ENCODE measurements at places on chromosomes 5 and 9. TPM values are rescaled to one million over a fixed set of nuclear protein-coding genes. Genes with fewer than 3 reads are reported as not detected.

DNA sequence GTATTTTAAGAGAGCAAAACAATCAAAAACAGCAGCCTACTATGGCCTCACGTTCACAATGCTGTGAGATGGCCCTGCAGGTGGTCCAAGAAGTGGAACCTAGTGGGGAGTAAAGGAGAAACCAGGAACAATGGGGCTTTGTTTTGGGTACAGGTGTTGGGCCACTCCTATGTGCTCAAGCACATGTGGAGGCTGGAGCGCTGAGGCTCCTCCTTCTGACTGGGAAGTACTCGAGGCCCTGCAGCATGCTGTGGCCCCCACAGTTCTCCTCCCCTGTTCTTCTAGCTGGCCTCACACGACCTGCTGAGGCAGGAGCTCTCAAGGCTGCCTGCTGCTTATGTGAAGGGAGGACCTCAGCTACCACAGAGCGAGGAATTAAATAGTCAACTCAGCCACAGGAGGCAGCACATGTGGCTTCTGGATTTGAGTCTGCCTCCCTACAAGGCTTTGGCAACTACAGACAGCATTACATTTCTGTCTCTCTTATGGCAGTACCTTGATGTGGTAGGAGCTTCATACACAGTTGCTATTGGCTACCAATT is 482.3 kb downstream of the SPOCK1 start:
- no peak for DNase-seq

DNA sequence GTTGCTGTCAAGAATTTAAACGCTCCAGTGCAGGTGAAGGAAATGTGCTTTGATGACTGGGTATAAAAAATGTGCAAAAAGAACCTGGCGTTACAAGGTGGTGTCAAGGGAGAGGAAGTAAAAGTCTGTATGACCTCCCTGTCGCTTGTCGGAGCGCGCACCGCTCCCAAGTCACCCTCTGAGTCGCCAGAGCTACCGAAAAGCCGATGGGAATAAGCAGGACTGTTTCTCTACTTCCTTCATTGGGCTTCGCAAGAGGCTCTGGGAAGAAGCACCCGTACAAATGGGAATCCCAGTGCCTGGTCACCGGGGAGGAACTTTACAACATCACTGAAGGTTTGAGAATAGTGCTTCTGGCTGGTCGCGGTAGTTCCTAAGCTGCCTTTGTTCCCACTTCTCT is 1.3 kb upstream of the DMRT2 start:
- no peak for DNase-seq

DNA sequence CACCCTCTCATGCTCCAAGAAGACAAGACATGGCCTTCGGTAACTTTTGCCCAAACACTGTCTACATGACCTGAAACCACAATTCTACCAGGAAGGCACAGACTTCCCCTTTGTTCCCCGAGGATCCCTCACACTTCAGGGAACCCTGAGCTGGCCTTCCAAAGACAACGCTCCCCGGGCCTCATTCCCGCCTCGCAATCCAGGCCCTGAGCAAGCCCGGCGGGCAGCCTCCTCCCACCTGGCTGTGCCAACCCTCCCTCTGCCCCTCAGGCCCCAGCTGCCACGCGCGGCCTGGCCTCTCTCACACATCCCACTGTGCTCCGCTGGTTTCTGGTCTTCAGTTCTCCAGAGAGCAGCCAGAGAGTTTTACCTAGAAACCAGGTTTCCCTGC is 7.3 kb downstream of the QSOX2 start:
- no peak for DNase-seq

- DNase-seq, result no peak
Observed at GRCh38 chr5:102787134-102787533, 32.0 kb downstream of the PAM start.

- DNase-seq, result no peak
Observed at GRCh38 chr5:154176181-154176580, 14.4 kb upstream of the GALNT10 start.

The FYB1 gene
- total RNA-seq, result 579 TPM
